ENCODE measurements at places on chromosomes 2 and 18. TPM values are rescaled to one million over a fixed set of nuclear protein-coding genes. Genes with fewer than 3 reads are reported as not detected.

DNA sequence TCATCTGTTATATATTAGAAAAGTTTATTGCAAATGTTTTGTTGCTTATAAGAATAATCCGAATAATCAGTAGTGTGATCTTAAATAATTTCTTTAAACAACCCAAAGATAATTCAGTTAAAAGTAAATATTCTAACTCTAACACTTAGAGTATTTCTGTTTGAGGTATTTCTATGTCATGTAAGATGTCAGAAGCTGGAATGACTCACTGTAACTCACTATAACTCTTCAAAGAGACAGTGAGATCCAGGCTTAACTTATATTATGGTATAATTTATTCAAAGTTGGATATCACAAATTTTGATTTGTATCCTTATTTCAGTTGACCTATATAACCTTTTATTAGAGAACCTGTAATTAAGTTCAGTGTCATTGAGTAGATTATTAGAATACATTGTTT lies 6.9 kb downstream of the MBD5 start:
- no peak for DNase-seq

- no peak for DNase-seq
Measured at GRCh38 chr2:127620866-127621265, 25.1 kb upstream of the GPR17 start.

GRCh38 chr2:240596080-240596460 lies 9.5 kb downstream of the CAPN10 start:
- DNase-seq: no peak

- DNase-seq: no peak
Measured at GRCh38 chr18:32310774-32311173, 120.9 kb downstream of the MEP1B start.

DNA sequence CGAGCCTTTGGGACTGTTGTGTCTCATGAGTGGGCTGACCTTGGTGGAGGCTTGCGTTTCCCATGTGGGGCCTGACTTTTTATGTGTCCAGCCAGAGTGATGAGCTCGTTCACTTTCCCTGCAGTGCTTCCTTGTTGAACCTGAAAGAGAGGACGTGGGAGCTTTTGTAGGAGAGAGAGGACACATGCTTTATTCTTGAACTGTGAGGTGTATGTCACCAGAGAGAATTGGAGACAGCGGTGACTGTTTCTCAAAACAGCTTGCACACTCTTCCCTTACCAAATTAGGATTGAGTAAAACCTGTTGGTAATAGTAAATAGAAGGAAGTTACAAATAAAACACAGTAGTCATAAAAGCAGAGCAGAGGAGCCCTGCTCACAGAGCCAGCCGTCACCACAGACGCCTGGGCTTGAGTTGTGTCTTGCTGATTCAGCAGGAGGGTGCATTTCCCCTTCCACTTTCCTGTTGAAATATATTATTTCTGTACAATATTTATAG lies 60.7 kb downstream of the INPP4A start:
- DNase-seq: no peak

- no peak for DNase-seq
Measured at GRCh38 chr2:105238664-105239240, 2.8 kb upstream of the GPR45 start.

GRCh38 chr2:30622452-30622851 lies 175.4 kb downstream of the LCLAT1 start:
- DNase-seq: no peak

GRCh38 chr2:13433954-13434353 lies 717.2 kb downstream of the TRIB2 start:
- DNase-seq: no peak

DNA sequence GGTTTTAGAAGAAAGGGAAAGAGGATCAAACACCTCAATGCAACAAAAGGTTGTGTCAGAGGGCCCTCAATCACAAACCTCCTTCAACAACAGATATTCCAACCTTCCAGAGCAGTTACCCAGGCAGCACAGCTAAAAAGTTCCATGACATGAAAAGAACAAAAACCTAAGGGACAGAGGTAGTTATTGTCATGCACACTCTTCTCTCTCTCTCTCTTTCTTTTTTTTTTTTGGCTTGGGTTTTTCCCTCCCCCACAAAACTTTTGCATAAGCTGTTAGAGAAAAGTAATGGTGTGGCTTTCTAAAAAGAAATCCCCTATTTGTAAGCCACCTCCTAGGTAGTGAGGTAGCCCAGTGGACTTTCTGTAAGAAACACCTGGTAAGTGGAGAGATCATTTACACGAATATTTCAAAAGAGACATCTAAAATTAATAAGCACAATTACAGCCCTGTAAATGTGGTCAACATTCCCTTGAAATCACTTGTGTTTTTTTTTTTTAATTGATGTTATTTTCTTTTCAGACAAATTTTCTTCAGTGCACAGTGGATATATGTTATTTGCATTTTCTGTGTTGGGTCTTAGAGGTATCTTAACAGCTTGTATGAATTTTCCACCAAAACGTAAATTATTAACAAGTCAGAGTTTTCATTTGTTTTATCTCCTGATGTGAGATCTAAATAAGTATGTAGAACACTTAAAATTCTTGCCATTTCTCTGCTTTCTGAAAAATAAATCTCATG lies 48.4 kb downstream of the ZEB2 start:
- DNase-seq: no peak

Gene CASP8
- total RNA-seq: 40.5 TPM

Gene TCF4
- 1.8 TPM for total RNA-seq
